Substantia nigra (tissue), 51 donors: ENCODE measurements at places on chromosomes 7 and 10.

- no peak for DNase-seq
Measured at GRCh38 chr10:73408061-73408460, 5.8 kb downstream of the ANXA7 start.

DNA sequence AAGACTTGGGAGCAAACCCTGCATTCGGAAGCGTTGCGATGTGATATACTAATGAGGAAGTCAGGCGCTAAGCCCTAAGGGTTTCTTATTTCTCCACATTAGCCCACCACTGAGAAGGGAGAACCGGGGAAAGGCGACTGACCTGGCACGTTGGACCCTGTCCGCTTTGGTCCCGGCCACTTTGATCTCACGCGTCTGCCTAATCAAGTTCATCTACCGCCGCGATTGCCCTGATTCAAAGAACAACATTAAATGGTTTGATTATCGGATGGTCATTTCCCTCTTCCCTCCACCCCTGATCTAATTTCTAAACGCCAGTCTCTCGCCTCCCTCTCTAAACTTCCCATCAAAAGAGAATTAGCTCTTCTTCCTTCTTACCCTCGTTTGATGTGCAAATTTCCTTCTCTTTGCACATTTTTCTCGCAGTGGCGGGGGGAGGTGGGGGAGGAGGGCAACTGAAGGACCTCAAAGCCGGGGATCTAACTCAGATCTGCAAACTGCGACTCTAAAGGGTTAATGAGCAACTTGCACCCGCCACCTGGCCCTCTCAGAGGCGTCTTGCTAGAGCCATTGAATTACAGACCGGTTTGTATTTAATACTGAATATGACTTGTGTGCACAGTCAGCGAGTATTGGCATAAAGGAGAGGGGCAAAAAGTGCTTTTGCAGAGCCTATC, 687 bp upstream of the DKK1 start:
- DNase-seq = no peak

- no peak for DNase-seq
Measured at GRCh38 chr7:20713792-20714191, 72.9 kb downstream of the SP8 start.

DNA sequence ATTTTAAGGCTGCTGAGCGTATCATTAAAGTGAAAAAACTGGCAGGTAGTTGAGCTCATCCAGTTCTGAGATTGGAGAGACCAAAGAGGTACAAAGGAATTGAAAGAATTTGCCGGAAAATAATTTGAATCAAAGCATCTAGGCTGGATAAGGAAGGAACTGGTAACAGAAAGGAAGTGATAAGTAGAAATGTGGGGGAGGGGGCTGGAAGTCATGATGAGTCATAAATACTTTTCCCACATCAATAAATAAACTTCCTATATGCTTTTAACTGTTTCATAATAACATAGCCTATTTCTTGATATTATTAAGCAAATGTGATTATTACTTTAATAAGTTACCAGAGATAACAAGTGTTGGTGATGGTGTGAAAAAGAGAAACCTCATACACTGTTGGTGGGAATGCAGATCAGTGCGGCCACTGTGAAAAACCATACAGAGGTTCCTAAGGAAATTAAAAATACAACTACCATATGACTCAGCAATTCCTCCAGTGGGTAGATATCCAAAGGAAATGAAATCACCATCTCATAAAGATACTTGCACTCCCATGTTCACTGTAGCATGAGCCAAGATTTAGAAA, 27.0 kb downstream of the ZNF438 start:
- no peak for DNase-seq

GRCh38 chr10:25974897-25975459, 40.9 kb downstream of the MYO3A start:
- DNase-seq = no peak

GRCh38 chr10:46006219-46006618, 24.2 kb downstream of the NCOA4 start:
- no peak for DNase-seq

GRCh38 chr7:149635561-149636329, 137.6 kb downstream of the ZNF467 start:
- DNase-seq = no peak

GRCh38 chr10:94307046-94307615, 55.6 kb downstream of the NOC3L start:
- DNase-seq = no peak

DNA sequence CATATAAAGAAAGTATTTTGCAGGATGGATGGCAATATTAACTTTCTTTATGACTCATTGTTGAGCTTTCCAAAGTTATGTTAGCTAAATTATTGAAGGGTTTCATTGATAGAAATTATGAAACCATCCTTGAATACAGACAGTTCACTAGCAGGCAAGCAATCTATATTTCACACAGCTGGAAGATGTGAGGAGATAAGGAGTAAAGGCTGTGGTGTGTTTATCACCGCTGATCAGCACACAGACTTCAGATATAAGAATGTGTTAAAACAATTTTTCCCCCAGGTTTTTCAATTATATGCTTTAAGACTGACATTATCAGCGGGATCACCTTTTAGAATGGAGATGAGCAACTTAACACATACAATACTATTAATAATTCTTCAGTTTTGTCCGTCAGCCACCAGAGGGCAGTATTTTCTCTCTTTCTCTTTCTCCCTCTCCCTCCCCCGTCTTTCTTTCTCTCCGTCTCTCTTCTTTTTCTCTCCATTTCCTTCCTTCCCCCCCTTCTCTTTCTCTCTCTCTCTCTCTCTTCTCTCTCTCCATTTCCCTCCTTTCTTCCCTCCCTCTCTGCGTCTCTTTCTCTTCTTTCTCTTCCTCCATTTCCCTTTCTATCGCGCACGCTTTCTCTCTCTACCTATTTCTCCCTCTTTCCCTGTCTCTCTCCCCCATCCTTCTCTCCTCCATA, 62.9 kb upstream of the FAM171A1 start:
- DNase-seq = peak; percentile 32

GRCh38 chr7:141202535-141202934, 128.7 kb downstream of the TMEM178B start:
- DNase-seq = no peak

GRCh38 chr10:68897336-68897741, 3.8 kb upstream of the DDX50 start:
- DNase-seq = peak; percentile 16

- no peak for DNase-seq
Measured at GRCh38 chr7:92357260-92357659, 90.0 kb upstream of the GATAD1 start.

DNA sequence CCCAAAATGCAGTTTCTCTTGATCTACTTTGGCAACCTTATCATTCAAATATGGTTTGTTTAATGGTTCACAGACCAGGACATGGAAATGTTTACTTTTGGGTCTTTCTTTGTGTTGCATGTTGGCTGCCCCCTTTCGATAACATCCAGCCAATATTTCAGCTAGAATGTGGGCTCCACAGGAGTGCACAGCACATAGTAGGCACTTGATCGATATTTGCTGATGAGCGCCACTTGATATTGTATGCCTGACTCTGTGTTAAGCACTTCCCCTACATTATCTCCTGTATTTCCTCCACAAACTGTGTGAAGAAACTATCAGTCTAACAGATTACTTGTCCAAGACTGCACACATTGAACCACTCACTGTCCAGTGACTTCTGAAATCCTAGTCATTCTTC, 60.2 kb downstream of the SMURF1 start:
- DNase-seq = no peak

GRCh38 chr10:49076741-49077521, 38.4 kb downstream of the VSTM4 start:
- no peak for DNase-seq

- no peak for DNase-seq
Measured at GRCh38 chr10:113157441-113157840, 207.4 kb downstream of the TCF7L2 start.

DNA sequence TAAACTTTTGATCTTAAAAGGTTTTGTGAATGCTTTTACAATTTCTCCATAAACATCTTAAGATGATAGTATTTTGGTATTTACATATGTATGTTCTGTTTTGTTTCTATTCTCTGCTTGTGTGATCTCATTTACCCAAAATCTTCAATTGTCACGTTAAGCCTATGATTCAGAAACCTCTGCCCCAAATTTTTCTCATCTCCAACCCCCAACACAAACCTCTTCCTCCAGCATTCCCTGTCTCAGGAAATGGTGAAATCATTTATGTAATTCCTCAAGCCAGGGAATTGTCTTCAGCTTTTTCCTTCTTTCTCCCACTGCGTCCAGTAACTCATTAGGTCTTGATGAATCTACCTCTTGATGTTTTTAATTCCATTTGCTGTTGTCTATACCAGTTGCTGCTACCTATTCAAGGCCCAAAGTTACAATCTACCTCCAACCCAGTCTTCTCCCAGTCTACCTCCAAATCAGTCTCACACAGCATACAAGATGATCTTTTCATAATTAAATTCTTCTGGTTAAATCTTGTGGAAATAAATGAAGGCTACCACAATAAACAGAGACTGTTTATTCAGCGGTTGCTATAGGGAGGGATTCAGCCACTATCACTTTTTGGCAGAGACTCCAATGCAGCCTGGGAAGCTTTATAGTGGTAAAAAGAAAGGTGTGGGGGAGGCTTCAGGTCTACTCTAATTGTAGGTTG, 5.8 kb downstream of the CFAP69 start:
- no peak for DNase-seq

DNA sequence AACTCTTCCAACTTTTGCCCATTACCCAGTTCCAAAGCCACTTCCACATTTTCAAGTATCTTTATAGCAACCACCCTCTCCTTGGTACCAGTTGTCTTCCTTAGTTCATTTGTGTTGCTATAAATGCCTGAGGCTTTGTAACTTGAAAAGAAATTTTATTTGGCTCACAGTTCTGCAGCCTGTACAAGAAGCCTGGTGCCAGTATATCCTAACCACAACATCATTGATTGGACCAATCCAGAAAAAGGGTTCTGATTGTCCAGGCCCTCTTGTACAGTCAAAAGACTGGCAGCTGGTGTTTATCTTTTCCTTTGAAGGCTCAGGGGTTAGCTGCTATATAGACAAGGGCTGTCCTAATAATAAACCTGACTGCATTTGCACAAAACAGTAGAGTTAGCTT, 21.1 kb upstream of the ABCC2 start:
- DNase-seq = no peak

DNA sequence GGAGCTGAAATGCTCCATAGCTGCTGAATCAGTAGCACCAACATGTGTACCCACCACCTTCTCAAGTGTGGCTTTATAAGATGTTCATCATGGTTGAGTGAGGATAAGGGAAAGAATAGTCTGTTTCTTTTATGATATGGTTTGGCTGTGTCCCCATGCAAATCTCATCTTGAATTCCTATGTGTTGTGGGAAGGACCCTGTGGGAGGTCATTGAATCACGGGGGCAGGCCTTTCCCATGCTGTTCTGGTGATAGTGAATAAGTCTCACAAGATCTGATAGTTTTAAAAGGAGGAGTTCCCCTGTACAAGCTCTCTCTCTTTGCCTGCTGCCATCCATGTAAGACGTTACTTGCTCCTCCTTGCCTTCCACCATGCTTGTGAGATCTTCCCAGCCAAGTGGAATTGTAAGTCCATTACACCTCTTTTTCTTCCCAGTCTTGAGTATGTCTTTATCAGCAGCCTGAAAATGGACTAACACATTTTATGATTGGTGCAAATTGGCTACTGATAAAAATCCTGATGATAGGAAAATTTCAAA, 799.9 kb downstream of the TNS3 start:
- no peak for DNase-seq

DNA sequence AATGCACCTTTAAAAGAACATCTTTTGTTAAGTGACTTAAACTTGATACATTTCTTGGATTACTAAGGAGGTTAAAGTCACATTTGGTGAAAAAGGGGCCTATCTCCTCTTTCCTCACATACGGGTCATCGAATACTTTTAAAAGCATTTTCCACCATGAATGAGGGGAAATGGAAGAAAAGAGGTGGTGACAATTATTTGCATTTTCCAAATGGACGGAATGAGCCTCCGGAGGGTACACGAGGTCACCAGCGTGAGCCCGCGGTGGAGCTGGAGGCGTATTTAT, 1.0 kb upstream of the BMPR1A start:
- DNase-seq = no peak

- DNase-seq = no peak
Measured at GRCh38 chr10:110496553-110497437, 912 bp upstream of the DUSP5 start.

DNA sequence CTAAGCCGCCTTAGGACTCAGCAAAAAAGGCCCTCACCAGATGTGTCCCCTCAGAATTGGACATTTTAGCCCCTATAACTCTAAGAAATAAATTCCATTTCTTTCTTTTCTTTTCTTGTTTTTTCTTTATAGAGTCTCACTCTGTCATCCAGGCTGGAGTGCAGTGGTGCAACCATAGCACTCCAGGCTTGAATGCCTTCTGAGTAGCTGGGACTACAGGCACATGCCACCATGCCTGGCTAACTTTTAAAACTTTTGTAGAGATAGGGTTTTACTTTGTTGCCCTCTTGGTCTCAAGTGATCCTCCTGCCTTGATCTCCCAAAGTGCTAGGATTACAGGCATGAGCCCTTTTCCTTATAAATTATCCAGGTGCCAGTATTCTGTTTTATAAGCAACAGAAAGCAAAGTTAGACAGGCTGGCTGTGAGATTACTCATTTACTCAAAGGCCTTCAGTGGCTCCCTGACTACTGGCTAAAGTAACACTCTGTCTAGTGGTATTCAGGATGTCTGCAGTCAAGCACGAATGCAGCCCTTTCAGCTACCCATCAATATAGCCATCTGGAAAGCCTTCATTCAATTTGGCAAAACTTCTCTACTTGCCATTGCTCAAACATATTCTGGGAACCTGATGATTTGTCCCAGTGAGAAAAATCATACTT, 128.6 kb downstream of the ICA1 start:
- DNase-seq = no peak

DNA sequence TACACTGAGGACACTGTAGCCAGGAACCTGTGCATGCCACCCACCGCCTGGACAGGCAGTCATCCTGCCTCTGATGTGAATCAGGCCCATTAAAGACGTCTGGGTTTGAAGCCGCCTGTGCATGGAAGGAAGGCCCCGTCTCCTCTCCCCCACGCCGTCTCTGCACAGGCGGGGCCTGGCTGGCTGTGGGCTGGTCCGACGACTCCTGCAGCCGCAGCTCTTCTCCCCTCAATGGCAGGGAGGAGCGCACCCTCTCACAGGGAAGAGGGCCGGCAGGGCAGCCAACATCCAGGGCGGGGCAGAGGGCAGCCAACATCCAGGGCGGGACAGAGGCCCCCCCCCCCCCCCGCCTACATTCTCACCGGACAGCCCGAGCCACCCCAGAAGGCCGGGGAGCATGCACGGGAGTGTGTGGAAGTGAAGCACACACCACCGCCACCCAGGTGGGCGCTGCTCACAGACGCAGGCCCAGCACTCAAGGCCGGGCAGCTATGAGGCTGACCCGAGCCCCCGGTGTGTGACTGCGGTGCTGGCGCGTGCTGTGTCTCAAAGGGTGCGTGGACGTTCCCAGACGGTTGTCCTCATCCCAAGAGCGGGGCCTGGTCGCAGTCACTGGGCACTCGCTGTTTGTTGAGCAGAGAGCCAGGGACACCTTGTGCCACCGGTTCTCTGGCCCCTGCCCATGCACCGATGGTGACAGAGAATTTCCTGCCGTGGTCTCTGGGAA, 19.1 kb downstream of the DPYSL4 start:
- no peak for DNase-seq
